ENCODE measurements at places on chromosomes 16 and 17.

DNA sequence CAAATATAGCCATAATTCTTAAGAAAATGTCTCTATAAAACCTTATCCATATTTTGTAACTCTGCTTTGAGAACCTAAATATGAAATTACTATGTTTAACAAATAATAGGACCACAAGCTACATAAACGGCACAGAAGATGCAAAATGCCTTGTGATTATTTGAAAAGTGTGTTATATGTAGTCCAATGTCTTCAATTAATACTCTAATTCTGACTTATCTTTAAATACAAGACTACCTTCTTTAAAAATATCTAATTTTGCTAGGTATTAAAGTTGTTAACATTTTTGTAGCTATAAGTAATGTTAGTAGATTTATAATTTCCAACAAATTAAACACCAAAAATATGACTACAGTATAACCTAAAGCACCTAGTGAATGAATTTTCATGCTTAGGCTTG, 17.0 kb downstream of the PSMD12 start:
- DNase-seq, result no peak

- no peak for DNase-seq
Measured at GRCh38 chr16:24820522-24820921, 25.2 kb upstream of the SLC5A11 start.

- DNase-seq, result no peak
Measured at GRCh38 chr17:50257676-50258224, 16.5 kb upstream of the TMEM92 start.

GRCh38 chr17:39513309-39513708, 52.0 kb downstream of the CDK12 start:
- no peak for DNase-seq

DNA sequence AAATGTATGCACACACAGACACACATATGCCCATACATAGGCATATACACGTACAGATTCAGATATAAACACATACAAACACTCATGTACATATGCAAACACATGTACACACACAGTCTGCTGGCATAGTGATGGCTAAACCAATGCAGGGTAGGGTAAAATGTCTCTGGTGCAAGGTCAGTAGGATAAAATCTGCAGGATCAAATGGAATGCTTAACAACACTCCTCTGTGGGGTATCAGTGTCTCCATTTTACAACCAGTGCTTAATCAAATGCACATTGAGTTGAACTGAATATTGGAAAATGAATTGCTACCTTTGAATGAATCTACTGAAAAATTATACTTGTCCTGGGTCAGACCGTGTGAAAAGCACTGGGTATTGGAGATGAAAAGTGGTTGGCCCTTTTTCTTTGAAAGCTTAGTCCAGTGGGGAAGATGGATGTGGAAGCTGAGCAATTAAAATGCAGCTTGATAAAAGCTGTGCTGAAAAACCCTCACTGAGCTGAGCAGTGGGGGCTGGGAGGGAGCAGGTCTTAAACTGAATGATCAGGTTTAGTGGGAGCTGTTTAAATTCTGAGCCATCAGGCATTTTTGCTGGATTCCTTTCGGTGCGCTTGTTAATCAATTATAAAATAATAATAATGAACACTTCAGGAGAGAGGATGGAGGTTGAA, 314.7 kb downstream of the HAPSTR1 start:
- DNase-seq, result no peak

- no peak for DNase-seq
Measured at GRCh38 chr17:78114831-78115723, 13.5 kb downstream of the TMC6 start.

- no peak for DNase-seq
Measured at GRCh38 chr17:10733666-10734065, 3.8 kb upstream of the TMEM220 start.

GRCh38 chr16:28297784-28298510, 5.6 kb downstream of the SBK1 start:
- DNase-seq, result no peak

- DNase-seq, result no peak
Measured at GRCh38 chr17:34885076-34885475, 76.2 kb downstream of the CCT6B start.

DNA sequence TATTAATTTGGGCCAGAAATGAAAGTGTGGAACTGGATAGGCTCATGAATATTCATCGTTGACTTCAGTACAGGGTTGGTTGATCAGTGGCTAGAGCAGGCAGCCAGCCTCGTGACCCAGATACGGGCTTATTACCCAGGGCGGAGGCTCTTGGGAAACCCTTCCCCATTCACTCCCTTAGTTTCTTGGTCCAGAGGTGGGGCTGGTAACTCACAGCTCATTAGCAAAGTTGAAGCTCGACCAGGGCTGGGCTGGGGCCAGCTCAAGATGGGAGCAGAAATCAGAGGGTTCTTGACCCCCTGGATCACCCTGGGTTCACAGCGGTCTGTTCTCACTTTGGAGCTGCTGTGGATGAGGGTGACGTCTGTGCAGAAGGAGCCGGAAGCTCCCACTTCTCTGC, 44.6 kb upstream of the GSE1 start:
- DNase-seq, result no peak

DNA sequence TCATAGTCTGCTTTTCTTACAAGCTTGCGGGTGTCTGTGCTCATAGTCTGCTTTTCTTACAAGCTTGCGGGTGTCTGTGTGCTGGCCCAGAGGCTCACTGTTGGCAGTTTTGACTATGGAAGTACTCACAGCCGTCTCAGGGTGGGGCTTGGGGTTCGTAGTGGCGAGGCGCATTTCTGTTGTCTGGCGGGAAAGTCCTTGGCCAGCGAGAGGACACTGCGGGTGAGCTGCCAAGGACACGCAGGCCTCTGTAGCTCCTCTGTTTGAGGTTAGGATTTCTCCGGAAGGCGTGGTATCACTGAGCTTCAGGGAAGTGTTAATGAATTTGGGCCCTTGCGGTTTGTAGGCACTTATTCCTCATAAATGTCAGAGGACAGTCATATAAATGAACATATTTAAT, 13.5 kb downstream of the TBCD start:
- no peak for DNase-seq

DNA sequence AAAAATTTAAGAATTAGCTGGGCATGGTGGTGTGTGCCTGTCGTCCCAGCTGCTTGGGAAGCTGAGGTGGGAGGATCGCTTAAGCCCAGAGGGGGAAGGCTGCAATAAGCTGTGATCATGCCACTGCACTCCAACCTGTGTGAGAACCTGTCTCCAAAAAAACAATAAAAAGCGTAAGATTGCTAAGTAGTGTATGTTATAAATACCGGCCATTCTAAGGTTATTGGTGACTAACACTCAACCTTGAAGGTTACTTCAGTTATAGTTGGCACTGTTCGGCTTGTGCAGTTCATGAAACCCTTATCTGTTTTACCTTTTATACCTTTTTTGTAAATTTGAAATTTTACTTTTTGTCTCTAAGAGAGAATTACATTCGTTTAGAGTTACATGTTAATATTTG, 44.0 kb downstream of the PAFAH1B1 start:
- DNase-seq, result no peak

DNA sequence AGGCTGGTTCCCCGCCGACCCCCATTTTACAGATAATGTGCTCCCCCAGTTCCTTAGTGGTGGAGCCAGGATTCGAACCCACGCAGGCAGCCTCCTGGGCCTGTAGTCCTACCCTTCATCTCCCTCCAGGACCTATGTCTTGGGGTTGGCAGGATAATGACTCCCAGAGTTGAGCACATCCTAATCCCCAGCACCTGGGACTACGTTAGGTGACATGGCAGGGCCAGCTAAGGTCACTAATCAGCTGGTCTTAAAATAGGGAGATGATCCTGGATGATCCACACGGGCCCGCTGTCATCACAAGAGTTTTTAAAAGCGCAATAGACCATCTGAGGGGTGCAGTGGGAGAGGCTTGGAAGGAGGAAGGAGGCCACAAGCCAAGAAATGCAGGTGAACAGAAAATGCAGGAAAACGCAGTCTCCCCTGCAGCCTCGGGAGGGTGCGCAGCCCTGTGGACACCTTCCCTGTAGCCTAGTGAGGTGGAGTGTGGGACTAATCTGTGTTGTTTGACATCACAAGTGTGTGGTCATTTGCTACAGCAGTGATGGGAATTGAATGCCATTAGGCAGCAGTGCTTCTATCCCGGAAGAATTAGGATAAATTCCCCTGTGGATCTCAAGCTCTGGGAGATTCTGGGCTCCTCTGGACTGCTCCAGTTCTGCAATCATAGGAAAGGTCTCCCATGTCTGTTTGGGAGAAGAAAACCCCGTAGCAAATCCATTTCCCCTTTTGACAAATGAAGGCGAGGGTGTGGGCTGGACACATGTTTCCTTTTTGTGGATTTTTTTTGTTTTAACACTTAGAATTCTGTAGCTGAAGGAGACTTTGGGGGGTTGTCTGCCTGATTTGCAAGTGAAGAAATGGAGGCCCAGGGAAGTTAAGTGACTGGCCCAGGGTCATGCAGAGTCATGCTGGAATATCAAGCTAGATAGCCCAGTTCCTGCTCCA, 297.7 kb downstream of the SEC14L1 start:
- no peak for DNase-seq

- no peak for DNase-seq
Measured at GRCh38 chr16:27287887-27288286, 19.3 kb upstream of the NSMCE1 start.

DNA sequence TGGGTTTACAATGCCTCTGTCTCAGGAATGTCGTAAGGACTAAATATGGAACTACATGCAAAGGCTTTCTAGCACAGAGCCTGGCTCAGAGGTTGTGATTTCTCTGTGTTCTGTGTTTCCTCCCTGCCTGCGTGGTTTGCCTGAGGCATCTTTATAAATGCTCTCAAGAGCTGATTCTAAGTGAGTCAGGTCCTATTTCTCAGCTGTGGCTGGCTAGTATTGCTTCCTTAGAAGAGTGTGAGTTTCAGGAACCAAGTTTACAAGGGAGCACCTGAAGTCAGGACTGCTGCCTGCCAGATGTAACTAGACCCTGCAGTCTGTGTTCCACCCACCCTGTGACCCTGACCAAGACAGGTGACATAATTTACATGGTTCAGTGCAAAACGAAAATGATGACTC, 8.0 kb upstream of the CCL1 start:
- DNase-seq, result no peak
